ENCODE measurements at places on chromosomes 5 and 9. TPM values are rescaled to one million over a fixed set of nuclear protein-coding genes. Genes with fewer than 3 reads are reported as not detected.
A peak's percentile ranks its signal among the peaks of the same experiment; 100 is the strongest.

DNA sequence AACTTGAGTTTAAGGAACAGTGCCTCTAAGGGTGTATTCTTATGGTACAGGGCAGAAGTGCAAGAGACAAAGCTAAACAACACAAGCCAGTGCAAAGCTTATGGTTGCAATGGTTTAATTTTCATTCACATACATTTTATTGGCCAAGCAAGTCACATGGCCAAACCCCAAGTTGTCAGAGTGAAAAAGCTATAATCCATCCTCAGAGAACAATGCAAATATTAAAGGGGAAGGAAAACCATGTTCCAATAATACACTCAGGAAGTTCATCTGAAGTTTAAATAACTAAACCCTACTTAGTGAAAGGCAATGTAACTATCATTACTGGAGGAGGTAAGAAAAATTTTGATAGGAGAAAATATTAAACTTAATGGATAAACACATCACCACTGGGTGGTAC lies 26.6 kb upstream of the TLR4 start:
- no peak overlapping the region for H3K4me3 ChIP-seq
- H3K27ac ChIP-seq, result no peak overlapping the region
- H3K36me3 ChIP-seq, result no peaks in the 10 kb centered on the region
- H3K4me1 ChIP-seq, result peaks cover 29% of the 10 kb centered on the region

GRCh38 chr5:53543401-53543800 lies 17.0 kb upstream of the NDUFS4 start:
- no peak for DNase-seq
- H3K4me3 ChIP-seq, result no peak overlapping the region
- no peaks in the 10 kb centered on the region for H3K36me3 ChIP-seq
- no peaks in the 10 kb centered on the region for H3K27me3 ChIP-seq

DNA sequence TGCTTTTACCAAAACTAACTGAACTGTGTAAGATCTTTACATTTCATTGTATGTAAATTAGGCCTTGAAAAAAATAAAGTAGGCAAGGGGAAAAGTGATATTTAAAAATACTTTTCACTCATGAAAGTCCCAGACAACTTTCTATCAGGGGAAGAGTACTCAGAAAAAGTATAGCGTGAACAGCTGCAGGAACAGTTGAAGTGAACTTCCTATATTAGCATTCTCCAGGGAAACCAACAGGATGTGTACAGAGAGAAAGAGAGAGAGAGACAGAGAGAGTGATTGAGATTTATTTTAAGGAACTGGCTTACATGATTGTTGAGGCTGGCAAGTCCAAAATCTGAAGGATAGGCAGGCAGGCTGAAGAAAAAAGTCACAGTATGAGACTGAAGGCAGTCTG lies 42.0 kb downstream of the ERMP1 start:
- no peaks in the 10 kb centered on the region for H3K36me3 ChIP-seq
- DNase-seq, result no peak
- no peaks in the 10 kb centered on the region for H3K27me3 ChIP-seq
- no peaks in the 10 kb centered on the region for H3K4me1 ChIP-seq
- H3K4me3 ChIP-seq, result no peak overlapping the region

DNA sequence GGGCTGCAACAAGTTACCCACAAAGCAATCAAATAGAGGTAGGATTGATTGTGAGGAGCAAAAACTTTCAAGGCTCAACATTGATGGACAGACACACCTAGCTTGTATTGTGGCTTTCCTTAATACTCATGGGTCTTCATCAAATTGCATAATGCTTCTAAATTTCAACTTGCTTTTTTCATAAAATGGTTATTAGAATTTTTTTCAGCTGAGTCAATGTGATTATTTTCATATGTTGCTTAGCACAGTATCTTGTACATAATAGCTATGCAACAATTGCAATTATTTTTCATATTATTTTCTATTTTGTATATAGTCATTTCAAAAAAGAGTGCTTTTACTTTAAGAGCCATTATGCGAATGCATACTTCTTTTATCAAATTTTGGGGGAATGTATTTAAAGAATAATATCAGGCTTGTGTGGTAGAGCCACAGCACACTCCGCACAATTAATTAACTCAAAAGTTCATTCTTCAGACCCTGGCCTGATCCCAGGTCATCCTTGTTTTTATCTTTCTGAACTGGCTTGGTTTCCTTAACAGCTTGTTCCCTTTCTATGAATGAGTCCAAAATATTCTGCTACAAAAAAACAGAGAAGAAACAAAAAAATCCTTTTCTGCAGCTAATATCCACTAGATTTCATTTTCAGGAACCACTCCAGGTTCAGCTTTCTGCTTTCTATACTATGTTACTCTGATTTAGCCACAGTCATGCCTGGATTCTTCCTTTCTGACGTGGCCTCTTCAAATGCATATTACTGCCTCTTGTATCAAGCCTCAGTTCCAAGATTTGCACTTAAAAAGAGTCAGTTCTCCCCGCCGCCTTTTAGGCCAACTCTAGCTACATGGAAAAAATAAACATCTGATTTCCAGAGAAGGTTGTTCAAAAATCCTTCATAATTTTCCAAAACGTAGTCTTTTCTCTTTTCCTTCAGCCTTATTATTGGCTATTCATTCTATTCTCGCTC lies 45.3 kb upstream of the CDH9 start:
- no peaks in the 10 kb centered on the region for H3K4me1 ChIP-seq
- no peaks in the 10 kb centered on the region for H3K27me3 ChIP-seq
- no peaks in the 10 kb centered on the region for H3K36me3 ChIP-seq
- H3K4me3 ChIP-seq, result no peak overlapping the region

- no peak overlapping the region for H3K27ac ChIP-seq
- H3K4me1 ChIP-seq, result peaks cover 4% of the 10 kb centered on the region
- no peaks in the 10 kb centered on the region for H3K27me3 ChIP-seq
- H3K36me3 ChIP-seq, result no peaks in the 10 kb centered on the region
These were observed 86.1 kb downstream of the FBXL17 start for GRCh38 chr5:108295578-108296368.

DNA sequence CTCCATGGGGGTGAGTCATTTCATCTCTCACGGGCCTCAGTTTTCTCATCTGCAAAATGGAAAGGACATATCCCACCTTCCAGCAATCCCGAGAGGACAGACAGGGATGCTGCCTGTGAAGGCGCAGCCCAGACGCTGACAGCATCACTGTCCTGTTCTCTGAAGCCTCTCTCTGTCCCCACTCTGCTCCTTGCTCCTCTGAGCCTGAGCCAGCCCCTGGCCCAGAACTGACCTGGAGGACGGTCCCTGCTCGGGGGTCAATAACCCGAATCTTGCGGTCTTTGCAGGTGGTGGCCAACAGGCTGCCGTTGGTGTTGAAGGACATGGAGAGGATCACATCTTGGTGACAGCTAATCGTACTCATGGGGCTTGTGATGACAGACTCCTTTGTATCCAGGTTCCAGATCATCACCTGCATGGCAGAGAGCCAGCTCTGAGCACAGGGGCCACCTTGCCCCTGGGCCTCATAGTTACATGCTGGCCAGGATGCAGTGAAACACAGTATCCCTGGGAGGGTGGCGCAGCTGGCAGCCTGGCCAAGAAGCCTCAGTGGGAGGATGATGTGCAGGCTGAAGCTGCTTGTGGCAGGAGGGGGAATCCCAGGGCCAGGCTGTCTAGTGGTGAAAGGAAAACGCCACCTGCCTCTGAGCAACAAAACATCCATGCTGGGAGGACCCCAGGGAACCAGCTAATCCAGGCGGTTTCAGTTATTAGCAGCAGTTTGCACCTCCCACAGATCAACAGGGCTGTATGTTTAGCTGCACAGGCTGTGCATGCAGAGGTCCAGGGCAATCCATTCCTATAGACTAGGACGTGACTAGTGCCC lies 14.0 kb upstream of the TRIM14 start:
- H3K4me3 ChIP-seq, result no peak overlapping the region
- no peaks in the 10 kb centered on the region for H3K27me3 ChIP-seq
- H3K4me1 ChIP-seq, result no peaks in the 10 kb centered on the region
- no peak overlapping the region for H3K27ac ChIP-seq
- H3K36me3 ChIP-seq, result no peaks in the 10 kb centered on the region

DNA sequence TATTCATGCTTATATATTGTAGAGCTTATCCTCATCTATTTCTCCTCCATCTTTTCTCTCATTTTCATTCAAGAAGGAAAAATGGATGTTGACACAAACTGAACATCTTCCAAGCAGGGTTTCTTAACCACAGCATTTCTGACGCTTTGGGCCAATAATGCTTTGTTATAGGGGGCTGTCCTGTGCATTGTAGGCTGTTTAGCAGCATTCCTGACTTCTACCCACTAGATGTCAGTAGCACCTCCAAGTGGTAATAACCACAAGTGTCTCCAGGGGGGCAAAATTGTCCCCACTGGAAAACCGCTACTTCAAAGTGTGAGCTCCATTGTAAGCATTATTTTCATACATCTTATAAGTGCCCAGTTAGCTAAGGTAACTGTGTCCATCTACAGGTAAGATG lies 2.6 kb upstream of the TXNDC8 start:
- DNase-seq, result no peak
- no peak overlapping the region for H3K27ac ChIP-seq
- 0 out of 2 replicates have a peak, but pooled peaks cover 4% of the 10 kb centered on the region for H3K27me3 ChIP-seq
- no peaks in the 10 kb centered on the region for H3K36me3 ChIP-seq
- no peaks in the 10 kb centered on the region for H3K4me1 ChIP-seq

DNA sequence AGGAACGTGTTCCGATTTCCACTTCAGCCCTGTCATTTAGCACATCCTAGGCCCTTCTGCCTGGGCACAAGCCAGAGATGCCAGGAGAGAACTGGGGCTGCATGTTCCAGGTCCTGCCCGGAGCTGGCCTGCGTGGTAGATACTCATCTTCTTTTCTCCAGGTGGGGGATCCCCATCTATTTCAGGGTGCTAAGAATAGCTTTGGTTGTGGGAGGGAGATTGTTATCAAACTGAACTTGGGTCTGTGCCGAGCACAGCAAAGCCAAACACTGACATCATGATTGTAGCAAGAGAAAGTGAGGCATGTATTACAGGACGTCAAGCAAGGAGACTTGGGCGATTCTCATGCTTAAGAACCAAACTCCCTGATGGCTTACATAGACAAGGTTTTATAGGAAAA lies 18.2 kb downstream of the C9orf153 start:
- H3K36me3 ChIP-seq, result no peaks in the 10 kb centered on the region
- H3K4me3 ChIP-seq, result no peak overlapping the region
- no peak overlapping the region for H3K27ac ChIP-seq

DNA sequence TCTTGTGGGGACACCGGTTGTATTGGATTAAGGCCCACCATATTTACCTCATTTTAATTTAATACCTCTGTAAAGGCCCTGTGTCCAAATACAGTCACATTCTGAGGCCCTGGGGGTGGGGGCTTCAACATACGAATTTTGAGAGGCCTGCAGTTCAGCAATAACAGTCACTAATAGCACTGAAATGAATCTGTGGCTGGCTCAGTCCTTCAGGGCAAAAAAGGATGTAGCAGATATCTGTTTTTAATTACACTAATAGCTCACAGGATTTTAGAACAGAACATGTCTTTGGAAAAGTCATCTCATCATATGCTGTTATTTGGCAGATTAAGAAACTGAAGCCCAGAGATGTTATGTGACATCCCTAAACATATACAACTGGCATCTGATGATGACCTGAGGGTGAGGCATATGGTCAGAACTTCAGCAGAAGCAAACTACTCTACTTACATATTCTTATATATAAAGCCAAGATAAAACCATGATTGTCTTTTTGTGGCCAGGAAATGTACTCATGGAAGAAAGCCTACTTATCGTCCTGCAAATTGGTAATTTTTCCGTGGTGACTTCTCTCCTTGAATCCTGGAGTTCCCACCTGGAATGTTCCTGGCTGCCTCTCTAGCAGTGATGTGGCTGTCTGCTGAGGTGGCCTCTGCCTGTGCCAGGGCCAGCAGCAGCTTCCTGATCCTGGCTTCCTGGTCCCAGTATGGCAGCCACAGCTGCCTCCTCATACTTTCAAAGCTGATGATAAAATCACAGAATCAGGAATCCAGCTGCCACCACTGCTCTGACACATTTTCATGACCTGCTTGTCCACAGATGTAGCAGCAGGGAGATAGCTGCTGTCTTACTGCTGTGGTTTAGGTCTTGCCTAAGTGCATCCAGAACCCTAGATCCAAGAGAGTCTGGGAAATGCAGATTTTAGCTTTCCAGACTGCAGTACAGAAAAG lies 72.1 kb upstream of the ANKRD55 start:
- H3K4me3 ChIP-seq, result no peak overlapping the region
- H3K4me1 ChIP-seq, result peaks cover 34% of the 10 kb centered on the region
- no peaks in the 10 kb centered on the region for H3K27me3 ChIP-seq
- H3K27ac ChIP-seq, result no peak overlapping the region

GRCh38 chr9:100126423-100126822 lies 27.4 kb downstream of the INVS start:
- no peaks in the 10 kb centered on the region for H3K4me1 ChIP-seq
- no peaks in the 10 kb centered on the region for H3K27me3 ChIP-seq
- H3K4me3 ChIP-seq, result no peak overlapping the region
- H3K36me3 ChIP-seq, result no peaks in the 10 kb centered on the region
- DNase-seq, result no peak
- H3K27ac ChIP-seq, result no peak overlapping the region

GRCh38 chr5:157468293-157468965 lies 8.4 kb downstream of the NIPAL4 start:
- peaks cover 20% of the 10 kb centered on the region for H3K4me1 ChIP-seq
- H3K27ac ChIP-seq, result no peak overlapping the region

- H3K27me3 ChIP-seq, result no peaks in the 10 kb centered on the region
- H3K27ac ChIP-seq, result peak overlapping the region; percentile 91
- no peak overlapping the region for H3K4me3 ChIP-seq
- peak; percentile 99 for DNase-seq
These were observed 525.9 kb upstream of the CLINT1 start for GRCh38 chr5:158384535-158385481.

DNA sequence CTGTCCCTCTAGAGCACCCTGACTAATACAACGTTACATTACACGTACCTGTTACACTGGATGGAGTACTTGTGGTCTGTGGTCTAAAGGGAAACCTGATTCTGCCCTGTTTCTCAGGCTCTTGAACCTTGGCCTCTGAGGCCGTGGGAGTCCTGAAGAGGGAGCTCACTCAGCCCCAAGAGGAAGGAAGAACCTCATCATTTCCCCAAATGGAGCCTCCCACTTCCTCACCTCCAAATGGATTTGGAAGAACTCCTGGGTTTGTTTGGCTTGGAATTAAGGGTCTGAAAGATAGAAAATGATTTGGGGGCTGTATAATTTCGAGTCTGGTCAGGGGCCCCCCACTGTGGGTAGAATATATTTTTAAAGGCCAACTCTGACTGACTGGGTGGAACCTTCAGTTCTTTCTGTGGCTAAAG lies 200.2 kb downstream of the SEMA6A start:
- no peaks in the 10 kb centered on the region for H3K27me3 ChIP-seq
- no peaks in the 10 kb centered on the region for H3K4me1 ChIP-seq
- no peak overlapping the region for H3K4me3 ChIP-seq
- no peaks in the 10 kb centered on the region for H3K36me3 ChIP-seq
- H3K27ac ChIP-seq, result no peak overlapping the region

GRCh38 chr5:38265546-38266179 lies 7.3 kb downstream of the EGFLAM start:
- peaks cover 13% of the 10 kb centered on the region for H3K27me3 ChIP-seq
- H3K4me1 ChIP-seq, result no peaks in the 10 kb centered on the region
- H3K36me3 ChIP-seq, result no peaks in the 10 kb centered on the region
- no peak overlapping the region for H3K27ac ChIP-seq
- no peak overlapping the region for H3K4me3 ChIP-seq
- peak; percentile 71 for DNase-seq

- no peaks in the 10 kb centered on the region for H3K36me3 ChIP-seq
- H3K4me3 ChIP-seq, result no peak overlapping the region
- H3K4me1 ChIP-seq, result no peaks in the 10 kb centered on the region
- no peak overlapping the region for H3K27ac ChIP-seq
- no peaks in the 10 kb centered on the region for H3K27me3 ChIP-seq
These were observed 339.6 kb downstream of the TRIM36 start for GRCh38 chr5:114830114-114830513.

The ENHO gene
- total RNA-seq, result not detected

The SPARC gene
- total RNA-seq, result 2,882 TPM

The BNC2 gene
- 1.6 TPM for total RNA-seq

The CARD9 gene
- 0.32 TPM for total RNA-seq

The C9orf57 gene
- not detected for total RNA-seq

The PCDHB3 gene
- total RNA-seq, result 1.2 TPM

The ENTPD2 gene
- not detected for total RNA-seq

The TAS2R1 gene
- not detected for total RNA-seq

Data from SJSA1 (cell line).